Right lung (tissue), 10 donors: ENCODE measurements at places on chromosomes 3 and 15. TPM values are rescaled to one million over a fixed set of nuclear protein-coding genes. Genes with fewer than 3 reads are reported as not detected.
A peak's percentile ranks its signal among the peaks of the same experiment; 100 is the strongest.

The SLC22A14 gene
- 0.14 TPM for polyA plus RNA-seq

The IQCF5 gene
- polyA plus RNA-seq: not detected

The RASL12 gene
- polyA plus RNA-seq: 131 TPM

The CISH gene
- polyA plus RNA-seq: 29.1 TPM

The WDR93 gene
- polyA plus RNA-seq: 2.1 TPM

DNA sequence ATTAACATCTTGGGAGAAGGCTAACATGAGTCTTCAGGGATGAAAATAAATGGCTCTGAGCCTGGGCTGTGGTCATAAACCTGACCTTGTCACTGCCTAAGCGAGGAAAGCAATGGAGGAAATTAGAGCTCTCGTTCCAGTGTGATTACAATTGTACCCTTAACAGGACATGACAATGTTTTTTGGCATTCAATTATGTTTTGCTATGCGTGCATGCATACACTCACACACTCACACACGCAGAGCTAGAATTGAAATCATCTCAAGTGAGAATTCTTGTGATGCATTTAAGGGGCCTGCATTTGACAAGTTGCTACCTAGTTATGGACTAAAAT lies 24.1 kb downstream of the ZNF80 start:
- DNase-seq: peak; percentile 9

- DNase-seq: no peak
These were observed 408.8 kb downstream of the OCA2 start for GRCh38 chr15:27690290-27690689.

DNA sequence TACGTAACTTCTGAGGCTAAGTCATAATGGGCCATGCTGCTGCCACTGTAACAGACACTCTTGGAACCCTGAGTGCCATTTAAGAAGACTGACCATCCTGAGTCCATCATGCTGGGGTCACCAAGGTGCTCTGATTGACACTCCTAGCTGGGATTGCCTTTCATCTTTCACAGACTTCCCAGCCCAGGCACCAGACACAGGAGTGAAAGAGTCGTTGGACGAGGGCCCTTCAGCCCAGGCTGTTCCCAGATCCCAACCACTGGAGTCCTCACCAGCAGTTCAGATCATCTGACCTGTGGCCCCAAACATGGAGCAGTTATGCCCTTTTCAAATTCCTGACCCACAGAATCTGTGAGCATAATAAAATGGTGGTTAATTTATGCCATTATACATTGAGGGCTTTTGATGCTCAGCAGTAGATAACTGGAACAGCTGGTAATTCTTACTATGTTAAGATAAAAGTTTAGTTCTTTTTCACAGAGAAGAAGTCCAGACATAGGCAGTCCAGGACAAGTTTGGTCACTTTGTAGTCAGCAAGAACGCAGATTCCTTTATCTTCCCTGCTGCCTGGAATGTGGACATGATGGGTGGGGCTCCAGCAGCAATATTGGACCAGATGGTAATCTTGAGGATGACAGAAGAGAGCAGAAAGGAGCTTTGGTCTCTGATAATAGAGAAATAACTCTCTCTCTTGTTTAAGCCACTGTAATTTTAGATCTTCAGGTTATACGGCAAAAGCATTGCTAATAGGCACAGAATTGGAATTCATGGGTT lies 7.3 kb upstream of the EHD4 start:
- DNase-seq: no peak

DNA sequence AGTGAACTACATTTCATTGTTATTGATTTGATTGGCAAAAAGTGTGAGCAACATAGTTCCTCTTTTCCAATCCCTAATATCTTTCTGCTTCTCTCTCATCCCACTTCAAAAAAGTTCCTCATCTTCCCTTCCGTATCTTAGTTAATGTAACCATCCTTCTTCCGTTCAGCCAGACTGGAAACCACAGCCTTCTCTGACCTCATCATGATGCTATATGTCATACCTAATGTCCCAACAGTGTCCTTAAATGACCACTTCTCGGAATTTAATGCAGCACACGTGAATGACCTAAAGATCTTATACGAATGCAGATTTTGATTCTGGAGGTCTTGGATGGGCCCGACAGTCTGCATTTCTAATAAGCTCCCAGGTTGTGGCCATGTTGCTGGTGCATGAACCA lies 320.3 kb upstream of the SATB1 start:
- no peak for DNase-seq

DNA sequence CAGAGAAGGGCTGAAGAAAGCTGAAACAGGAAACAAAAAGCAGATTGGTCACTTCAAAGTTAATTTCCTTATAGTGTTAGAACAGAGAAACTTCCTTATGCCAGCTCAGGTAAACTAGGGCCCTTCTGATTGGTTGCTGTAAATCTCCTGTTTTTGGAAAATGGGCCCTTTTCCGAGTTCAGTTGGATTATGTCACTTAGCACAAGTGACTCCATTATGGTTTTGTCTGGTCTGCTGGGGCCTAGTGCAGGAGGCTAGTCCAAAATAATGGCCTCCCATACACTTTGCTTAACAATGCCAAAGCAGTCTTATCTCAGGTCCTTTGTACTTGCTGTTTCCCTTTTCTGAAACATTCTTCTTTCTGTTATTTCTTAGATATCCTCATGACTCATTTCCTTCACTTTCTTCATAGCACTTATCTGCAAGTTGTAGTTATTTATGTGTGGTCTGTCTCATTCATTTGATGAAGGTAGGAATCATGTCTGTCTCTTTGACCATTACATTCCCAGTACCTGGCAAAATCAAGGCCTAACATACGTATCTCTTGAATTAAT lies 7.7 kb upstream of the DCP1A start:
- DNase-seq: no peak
